ENCODE measurements at places on chromosomes 6 and 20.

GRCh38 chr6:111792914-111793700, 80.1 kb downstream of the FYN start:
- DNase-seq: no peak

GRCh38 chr20:43840382-43841070, 74.1 kb upstream of the TOX2 start:
- DNase-seq: no peak

DNA sequence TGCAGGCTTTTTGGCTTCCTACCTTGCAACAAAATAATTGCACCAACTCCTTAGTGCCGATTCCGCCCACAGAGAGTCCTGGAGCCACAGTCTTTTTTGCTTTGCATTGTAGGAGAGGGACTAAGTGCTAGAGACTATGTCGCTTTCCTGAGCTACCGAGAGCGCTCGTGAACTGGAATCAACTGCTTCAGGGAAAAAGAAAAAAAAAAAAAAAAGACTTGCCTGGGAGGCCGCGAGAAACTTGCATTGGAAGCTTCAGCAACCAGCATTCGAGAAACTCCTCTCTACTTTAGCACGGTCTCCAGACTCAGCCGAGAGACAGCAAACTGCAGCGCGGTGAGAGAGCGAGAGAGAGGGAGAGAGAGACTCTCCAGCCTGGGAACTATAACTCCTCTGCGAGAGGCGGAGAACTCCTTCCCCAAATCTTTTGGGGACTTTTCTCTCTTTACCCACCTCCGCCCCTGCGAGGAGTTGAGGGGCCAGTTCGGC, 420 bp downstream of the SOX4 start:
- DNase-seq: no peak

- DNase-seq: no peak
Measured at GRCh38 chr6:13413900-13414555, 73.4 kb downstream of the GFOD1 start.

- peak; percentile 30 for DNase-seq
Measured at GRCh38 chr6:54813892-54814291, 32.7 kb upstream of the FAM83B start.

DNA sequence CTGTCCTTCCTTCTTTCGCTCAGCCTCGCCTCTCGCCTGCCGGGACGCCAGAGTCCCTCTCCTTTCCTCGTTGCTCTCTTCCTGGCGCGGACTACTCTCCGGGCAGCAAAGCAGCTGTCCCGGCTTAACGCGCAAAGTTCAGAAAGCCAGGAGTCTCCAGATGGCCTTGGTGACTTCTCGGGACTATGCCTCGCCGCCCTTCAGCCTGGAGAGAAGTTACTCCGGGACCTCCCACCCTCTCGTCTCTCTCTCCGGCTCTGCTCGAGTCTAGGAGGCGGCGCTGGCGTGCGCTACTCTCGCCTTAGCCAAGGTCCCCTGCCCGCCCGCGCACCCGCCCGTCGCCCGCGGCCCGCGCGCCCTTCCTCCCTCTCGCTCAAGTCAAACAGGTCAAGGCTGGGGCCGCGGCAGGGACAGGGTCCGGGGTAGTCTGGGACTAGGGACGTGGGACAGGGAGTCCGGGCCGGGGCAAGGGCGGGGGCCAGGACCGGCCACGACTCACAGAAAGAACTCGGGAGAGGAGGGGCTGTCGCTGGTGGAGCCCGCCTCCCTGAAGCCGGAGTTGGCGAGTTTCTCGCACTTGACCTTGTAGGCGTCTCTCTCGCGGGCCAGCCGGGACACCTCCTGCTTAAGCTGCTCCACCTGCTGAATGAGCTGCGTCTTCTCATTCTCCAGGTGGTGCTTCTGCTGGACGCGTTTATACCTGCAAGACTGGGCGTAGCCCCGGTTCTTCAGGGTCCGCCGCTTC, 1.5 kb downstream of the MAFB start:
- DNase-seq: no peak
